Placental pericyte (primary cell): ENCODE measurements at places on chromosomes 6 and 20. TPM values are rescaled to one million over a fixed set of nuclear protein-coding genes. Genes with fewer than 3 reads are reported as not detected.

Gene SNAP25
- under 0.01 and 5.9 TPM in 2 replicates for total RNA-seq

Gene CFAP61
- total RNA-seq: not detected in 2 replicates

Gene RSPO4
- total RNA-seq: not detected in 2 replicates

Gene SGK2
- total RNA-seq: 0.22 and 0.57 TPM in 2 replicates

Gene BNIP5
- total RNA-seq: not detected in 2 replicates

Gene KCNG1
- total RNA-seq: 24.9 and 61.6 TPM in 2 replicates

Gene SASH1
- total RNA-seq: 47.5 and 108 TPM in 2 replicates

Gene CST7
- total RNA-seq: not detected in 2 replicates

Gene CCN6
- total RNA-seq: not detected in 2 replicates

Gene MLIP
- total RNA-seq: 0.44 TPM in 1 of 2 replicates, not detected in the other

Gene SIRPB2
- not detected in 2 replicates for total RNA-seq

Gene SAYSD1
- 7.9 and 15.2 TPM in 2 replicates for total RNA-seq

Gene PLG
- total RNA-seq: not detected in 2 replicates

Gene ZC3H12D
- total RNA-seq: 0.14 and 0.22 TPM in 2 replicates

Gene KCNQ2
- not detected in 2 replicates for total RNA-seq

Gene SLC35F1
- total RNA-seq: under 0.01 TPM in 1 of 2 replicates, not detected in the other

Gene SPDEF
- not detected in 2 replicates for total RNA-seq

Gene MYLK4
- 0.43 and 0.44 TPM in 2 replicates for total RNA-seq

Gene ADGRF4
- 0.22 and 0.29 TPM in 2 replicates for total RNA-seq

Gene GPLD1
- total RNA-seq: 0.14 and 0.22 TPM in 2 replicates

Gene TSPO2
- total RNA-seq: not detected in 2 replicates

Gene ZNF831
- not detected in 2 replicates for total RNA-seq

Gene MOG
- total RNA-seq: not detected in 2 replicates

Gene PRPH2
- total RNA-seq: 2.6 and 3.9 TPM in 2 replicates

Gene EYA2
- total RNA-seq: 0.22 and 0.57 TPM in 2 replicates
